ENCODE measurements at places on chromosomes 11 and 22.

DNA sequence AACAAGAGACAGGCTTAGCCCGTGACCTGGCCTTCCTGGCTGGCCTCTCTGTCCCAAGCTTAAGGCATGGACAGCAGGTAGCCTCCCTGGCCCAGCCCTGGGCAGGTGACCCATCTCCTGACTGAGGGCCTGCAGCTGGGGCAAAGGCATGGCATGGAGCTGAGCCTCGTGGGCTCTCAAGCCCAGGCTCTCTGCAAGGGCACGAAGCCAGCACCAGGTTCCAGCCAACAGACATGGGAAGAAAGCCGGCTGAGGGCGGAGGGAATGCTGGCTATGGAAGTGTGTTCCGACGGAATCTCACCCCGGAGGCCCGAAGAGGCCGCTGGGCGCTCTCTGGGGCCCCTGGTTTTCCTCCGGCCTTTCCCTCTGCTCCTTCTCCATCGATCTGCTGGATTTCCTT lies 12.9 kb downstream of the DNAL4 start:
- DNase-seq = no peak

DNA sequence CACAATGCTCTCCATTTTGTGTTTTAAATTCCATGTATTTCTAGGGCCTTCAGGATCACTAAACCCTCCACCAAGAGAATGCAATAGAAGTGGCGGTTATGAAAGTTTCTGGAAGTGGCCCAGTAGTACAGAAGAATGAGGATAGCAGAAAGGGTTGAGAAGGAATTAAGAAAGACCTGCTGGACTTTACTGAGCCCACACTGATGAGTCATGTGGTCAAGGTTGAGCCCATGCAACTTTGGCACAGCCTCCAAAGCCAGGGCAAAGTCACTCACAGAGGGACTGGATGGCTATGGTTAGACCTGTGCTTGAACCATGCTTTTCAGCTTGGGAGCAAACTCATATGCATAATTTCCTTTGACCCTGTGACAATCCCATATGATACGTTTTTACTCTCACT lies 102.9 kb upstream of the PLET1 start:
- no peak for DNase-seq

- DNase-seq = no peak
These were observed 38.8 kb downstream of the MICAL3 start for GRCh38 chr22:17985606-17986005.

DNA sequence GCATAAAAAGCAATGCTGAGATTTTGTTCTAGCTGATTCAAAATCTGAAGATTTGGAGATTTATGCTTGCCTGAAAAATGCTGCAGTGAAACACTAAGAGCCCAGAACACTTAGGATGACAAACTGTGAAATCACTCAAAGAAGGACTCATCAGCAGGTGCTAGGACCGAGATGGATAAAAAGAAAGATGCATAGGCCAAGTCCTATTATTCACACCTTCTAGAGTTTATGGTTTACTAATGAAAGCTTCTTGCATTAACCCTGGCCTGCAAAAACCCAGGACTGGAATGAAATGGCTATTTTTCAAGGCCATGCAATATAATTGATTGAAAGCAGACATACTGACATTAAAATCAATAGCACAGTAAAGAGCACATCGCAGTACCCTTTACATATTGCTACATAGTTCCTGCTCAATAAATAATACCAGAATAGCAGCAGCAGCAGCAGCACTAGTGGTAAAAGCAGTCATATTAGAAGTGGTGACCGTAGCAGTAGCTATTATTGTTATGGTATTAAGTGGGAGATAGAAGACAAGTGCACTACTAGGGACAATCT lies 161.7 kb downstream of the RAB38 start:
- DNase-seq = no peak

DNA sequence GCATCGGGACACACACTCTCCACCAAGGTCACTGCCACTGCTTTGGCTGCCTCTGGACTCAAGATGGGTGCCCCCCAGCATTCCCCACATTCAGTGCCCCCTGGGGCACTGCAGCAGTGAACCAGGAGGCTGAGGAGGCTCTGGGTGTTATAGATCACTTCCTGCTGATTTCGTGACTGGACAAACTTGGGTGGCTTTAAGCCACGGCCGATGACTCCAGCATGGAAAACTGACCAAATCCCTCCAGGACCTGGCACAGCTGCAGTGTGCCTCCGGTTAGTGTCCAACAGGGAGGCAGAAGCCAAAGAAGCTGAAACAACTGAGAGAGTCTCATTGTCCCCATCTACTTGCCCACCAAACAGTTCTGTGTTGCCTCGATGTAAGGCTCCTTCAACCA lies 1.2 kb upstream of the GANAB start:
- no peak for DNase-seq

DNA sequence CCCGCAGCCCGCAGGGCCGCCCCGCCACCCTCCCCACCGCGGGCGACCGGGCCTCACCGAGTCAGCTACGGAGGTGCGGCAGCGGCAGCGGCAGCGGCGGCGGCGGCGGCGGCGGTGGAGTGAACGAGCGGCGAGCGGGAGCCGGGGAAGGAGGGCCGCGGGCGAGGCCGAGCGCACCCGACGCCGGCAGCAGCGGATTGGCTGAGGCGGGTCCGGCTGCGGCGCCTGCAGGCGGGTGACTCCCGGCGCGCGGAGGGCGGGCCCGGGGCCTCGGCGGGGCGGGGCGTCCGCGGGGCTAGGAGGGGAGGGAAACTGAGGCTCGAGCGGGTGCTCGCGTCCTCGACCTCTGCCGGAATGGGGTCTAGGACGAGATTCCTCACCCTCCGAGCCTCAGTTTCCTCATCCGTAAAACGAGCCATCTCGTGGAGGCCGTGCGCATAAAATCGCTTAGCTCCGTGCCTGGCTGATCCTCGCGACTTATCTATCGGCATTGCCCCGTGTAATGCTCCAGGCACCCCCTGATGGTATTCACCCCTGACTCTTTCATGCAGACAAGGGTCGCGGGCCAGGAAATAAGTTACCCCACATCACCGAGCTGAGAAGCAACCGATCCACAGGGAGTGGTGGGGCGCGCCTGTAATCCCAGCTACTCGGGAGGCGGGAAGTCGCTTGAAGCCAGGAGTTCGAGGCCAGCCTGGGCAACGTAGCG lies at the start of gene CPT1A:
Gene CPT1A, minus strand, starts transcription at position 199 of the 709 bp plus-strand sequence. CDS start 26,442 bp downstream, outside the sequence.
- peak; percentile 97 for DNase-seq

GRCh38 chr11:88353386-88353785 lies 15.8 kb upstream of the CTSC start:
- no peak for DNase-seq

GRCh38 chr11:67357831-67358670 lies 4.7 kb upstream of the POLD4 start:
- DNase-seq = no peak

DNA sequence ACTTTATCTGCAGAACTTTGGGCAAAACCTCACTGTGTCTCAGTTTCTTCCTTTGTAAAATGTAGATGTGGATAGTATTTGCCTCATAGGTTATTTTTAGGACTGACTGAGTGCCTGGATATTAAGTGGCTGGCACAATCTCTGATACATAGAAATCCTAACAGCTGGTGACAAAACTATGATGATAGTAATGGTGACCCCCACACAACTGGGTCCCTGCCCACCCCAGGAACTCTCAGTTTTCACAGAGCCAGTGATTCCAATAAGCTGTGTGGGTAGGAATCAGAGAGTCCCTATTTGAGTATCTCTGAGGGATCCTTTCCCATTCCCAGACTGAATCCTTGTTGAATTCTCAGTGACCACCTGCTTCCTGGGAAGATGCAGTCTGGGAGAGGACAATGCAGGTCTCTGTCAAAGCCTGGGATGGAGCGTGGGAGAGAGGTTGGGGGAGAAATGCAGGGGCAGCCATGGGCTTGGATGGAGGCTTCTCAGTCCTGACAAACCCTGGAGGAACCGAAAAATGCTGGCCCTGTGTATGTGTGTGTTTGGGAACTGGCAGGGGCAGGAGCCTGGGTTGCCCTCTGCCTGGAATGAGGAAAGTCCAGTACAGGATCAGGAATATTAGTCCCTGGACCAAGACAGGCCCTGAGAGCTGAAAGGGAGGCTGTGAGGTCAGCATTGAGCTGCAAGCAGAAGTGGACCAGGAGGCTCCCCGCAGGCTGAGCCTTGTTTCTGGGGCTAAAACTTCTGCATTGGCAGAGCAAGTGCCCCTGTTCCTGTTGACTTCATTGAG lies 6.1 kb upstream of the P2RY6 start:
- no peak for DNase-seq

- DNase-seq = no peak
These were observed 112.5 kb upstream of the CLPB start for GRCh38 chr11:72546866-72547265.
